ENCODE measurements at places on chromosomes 5 and 9. TPM values are rescaled to one million over a fixed set of nuclear protein-coding genes. Genes with fewer than 3 reads are reported as not detected.

ZNF618 gene
- total RNA-seq, result 9.3 TPM

MARVELD2 gene
- 2.9 TPM for total RNA-seq

DOLK gene
- 11.7 TPM for total RNA-seq

GRCh38 chr9:95510709-95511615 lies 5.8 kb downstream of the PTCH1 start:
- peak overlapping the region; percentile 86 for H3K27ac ChIP-seq
- H3K36me3 ChIP-seq, result no peaks in the 10 kb centered on the region
- peak; percentile 89 for DNase-seq
- no peaks in the 10 kb centered on the region for H3K27me3 ChIP-seq
- H3K4me3 ChIP-seq, result peak overlapping the region; percentile 72

GRCh38 chr5:75931175-75931574 lies 152.0 kb upstream of the SV2C start:
- H3K4me1 ChIP-seq, result no peaks in the 10 kb centered on the region
- DNase-seq, result no peak
- H3K4me3 ChIP-seq, result no peak overlapping the region
- H3K36me3 ChIP-seq, result no peaks in the 10 kb centered on the region

RLN2 gene
- total RNA-seq, result not detected

Data from ovary (tissue), 10 donors.